ENCODE measurements at places on chromosomes 6 and 20.

DNA sequence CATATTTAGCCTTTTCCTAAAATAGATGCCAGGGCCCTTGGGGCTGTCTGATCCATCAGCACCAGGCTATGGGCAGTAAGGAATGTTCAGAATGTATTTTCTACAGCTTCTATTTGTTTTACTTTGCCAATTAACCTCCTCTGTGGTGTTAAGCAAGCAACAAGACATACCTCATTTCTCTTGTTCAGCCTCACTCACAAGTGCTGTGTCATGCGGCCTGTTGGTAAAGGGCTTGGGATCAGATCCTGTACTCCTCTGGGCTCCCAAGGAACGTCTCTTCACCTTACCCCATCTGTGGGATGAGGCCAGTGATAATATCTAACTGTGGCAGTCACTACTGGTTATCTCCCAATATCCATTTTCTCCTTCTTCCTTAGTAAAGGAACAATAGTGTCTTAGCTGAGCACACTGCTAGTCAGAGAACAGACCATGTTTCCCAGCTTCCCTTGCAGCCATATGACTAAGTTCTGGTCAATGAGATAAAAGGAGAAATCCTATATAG, 7.0 kb upstream of the DSTN start:
- DNase-seq: no peak

DNA sequence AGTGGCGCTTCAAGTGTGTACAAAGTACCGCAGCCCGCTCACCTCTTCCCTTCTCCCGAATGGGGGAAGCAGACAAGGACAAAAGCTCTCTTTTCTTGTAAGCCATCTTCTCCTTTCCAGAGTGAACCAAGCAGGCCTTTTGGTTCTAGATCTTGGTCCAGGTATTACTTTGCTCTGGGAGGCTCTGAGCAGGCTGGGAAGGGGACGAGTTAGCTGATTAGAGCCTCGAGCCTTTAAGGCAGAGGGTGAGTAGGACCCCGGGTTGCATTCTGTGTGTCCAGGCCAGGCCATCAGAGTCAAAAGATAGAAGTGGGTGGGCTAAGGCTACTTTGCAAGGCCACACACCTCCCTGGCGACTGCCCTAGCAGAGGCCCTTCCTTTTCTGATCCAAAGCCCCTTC, 57.6 kb downstream of the GTF2H5 start:
- no peak for DNase-seq

GRCh38 chr6:54698974-54699373, 147.6 kb upstream of the FAM83B start:
- DNase-seq: no peak

DNA sequence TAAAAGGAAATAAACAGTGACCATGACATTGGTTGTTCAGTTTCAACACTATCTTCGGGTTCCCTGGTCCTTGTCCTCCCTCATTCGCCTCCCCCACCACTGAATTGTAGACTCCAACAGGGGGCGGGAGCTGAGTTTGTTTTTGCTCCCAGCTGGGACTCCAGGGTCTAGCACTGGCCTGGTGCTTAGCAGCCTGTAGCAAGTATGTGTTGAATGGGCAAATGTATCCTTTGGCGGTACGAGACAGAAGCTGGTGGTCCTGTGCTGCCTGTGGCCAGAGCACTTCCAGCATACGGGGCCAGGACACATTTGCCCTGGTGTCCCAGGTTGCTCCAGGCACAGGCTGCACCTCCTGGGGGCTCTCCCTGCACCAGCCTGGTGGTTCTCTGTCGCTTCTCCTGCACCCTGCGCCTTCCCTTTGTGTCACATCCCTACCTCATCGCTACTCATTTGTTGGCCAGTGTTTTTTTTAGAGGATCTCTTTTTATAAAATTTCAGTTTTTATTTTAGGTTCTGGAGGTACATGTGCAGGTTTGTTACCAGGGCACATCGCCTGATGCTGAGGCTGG, 40.1 kb downstream of the PHACTR3 start:
- DNase-seq: no peak

DNA sequence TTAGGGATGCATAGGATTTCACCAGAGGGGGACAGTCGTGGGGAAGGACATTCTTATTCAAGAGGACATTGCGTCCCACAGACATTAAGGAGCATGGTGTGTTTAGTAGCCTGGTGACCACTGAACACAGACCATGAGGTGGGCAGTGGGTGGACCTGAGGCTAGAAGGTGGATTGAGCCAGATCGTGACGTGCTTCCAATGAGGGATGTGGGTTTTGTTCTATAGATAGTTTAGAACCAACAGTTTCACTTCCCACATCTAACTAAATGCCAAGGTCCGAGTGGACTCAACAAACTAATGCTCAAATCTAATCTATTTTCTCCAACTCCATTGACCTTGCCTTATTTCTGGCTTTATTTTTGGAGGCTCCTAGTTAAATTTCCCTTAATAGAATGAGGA, 58.5 kb downstream of the OGFRL1 start:
- no peak for DNase-seq

GRCh38 chr6:37324131-37325033, 29.4 kb upstream of the RNF8 start:
- no peak for DNase-seq

DNA sequence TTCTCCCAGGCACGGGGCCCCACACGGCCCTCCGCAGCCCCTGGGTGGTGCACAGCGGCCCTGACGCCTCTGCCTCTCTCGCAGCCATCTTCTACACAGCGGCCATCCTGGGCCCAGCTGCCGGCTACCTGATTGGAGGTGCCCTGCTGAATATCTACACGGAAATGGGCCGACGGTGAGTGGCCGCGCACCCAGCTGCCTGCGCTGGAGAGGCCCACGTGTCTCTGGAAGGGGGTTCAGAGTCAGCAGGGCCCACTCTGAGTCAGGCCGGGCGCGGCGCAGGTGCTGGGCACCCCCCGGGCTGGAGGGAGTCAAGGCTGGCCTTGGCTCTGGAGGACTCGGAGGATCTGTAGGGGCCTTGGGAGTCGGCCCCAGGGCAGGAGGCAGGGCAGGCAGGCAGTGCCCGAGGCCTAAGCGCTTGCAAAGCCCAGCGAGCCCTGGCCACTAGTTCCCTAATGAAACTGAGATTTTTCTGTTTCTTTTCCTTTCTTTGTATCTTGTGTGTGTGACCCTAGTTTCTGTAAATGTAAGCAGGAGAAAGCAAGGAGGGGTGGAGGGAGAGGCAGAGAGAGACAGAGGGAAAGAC, 16.4 kb downstream of the SLCO4A1 start:
- DNase-seq: no peak

- no peak for DNase-seq
These were observed 53.1 kb upstream of the SLC32A1 start for GRCh38 chr20:38671186-38671585.

Measured in stimulated activated CD8-positive, alpha-beta memory T cell treated with anti-CD3 and anti-CD28 coated beads, Interleukin-2, amount 100 ng/mL, for 48 hours (primary cell).